Myocyte (in vitro differentiated cells): ENCODE measurements at places on chromosomes 11 and 22.
A peak's percentile ranks its signal among the peaks of the same experiment; 100 is the strongest.

DNA sequence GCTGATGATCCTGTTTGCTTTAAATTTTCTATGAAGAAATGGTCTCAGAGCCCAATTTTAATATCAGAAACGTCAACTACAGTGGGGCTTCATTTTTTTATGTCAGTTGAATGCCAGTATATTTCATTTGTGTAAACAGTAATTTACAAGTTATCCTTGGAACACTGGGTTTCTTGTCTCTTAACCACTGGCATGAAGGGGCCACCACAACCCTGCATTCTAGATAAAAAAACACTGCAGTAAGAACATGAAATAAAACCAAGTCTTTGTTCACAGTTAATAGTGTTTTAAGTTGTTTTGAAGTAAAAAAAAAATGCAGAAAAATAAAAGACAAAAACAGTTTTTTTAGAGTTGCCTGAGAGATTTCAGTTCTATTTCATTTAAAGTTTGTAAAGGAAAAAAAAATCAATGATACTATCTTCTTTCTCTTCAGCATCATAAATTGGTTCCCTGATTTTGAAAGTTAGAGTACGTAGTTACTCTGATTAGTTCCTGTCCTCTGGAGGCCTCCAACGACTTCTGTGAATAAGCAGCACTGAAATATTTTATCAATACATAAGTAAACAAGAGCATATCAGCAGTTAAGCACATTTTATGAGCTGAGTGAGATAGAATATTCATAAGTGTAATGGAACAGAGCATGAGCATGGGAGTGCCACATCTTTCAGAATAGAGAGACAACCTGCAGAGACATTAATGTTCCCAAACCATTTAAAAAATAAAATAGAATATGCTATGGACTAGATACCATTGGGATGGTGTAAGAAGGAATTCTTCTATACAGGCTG is 7.8 kb upstream of the DDI1 start:
- peak; percentile 5 for DNase-seq

GRCh38 chr22:35582218-35582860 is 34.8 kb downstream of the MB start:
- DNase-seq: no peak

DNA sequence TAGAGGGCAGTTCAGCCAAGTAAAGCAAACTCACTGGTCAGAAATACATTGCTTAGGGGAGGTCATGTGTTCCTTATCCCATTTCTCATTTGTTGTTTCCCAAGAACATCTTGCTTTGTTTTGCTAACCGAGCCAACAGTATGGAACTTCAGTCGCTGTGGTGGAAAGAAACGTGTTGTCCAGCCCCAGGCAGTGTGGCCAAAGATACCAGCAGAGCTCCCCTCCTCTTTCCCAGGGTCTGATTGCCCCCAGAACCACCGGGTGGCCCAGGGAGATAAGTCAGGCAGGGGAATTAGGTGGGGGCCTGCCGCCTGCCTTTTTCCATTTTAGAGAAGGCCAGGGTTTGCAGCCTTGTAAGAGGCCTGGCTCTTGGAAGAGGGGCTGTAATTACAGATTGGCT is 98.7 kb upstream of the CRYBB3 start:
- no peak for DNase-seq

DNA sequence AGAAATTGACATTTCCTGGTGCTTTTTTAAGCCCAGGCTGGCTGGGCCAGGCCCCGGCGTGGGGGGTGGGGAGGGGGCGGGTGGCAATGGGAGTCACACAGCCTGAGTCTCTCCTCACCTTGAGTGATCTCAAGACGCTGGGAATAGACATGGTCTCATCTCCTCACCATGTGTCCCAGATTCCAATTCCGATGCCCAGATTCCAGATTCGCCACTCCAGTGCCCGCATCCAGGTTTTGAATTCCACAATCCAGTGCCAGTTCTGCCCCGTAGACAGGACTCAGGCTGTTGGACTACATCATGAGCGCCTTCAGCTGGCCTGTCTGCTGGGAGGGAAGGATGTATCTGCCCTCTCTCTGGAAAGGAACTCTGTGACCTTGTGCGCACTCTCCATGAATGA is 19.1 kb downstream of the KCNC1 start:
- DNase-seq: peak; percentile 73

- peak; percentile 65 for DNase-seq
Observed at GRCh38 chr22:23227380-23227779, 47.1 kb downstream of the BCR start.

- DNase-seq: no peak
Observed at GRCh38 chr11:123139206-123139605, 55.8 kb downstream of the CLMP start.

GRCh38 chr11:14746857-14747395 is 103.3 kb downstream of the PDE3B start:
- no peak for DNase-seq
